Stimulated activated CD4-positive, alpha-beta T cell treated with anti-CD3 and anti-CD28 coated beads, Interleukin-1b, Interleukin-23, amount 100 ng/mL, for 1 hour (primary cell): ENCODE measurements at places on chromosomes 16 and 17.

DNA sequence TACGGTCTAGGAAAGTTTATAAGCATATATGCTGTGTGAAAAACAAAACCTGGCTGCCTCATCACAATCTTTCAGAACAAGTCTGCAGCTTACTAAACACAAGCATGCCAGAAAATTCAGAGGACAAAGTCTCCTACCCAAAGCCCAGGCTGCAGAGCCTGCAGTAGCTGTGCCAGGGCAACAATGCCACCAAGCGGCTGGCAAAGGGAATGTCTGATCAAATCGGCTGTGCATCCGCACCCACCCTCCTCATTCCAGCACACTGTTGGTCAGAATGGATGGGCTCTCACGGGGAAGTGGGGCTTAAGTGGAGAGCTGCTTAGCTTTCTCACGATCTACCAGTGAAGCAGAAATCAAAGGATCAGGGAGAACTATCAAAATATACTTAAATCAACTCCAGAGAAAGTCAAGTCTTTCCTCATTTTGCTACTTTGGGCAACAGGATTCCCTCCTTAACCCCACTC is 73.5 kb downstream of the CYTH1 start:
- no peak for DNase-seq

GRCh38 chr16:14151256-14152030 is 80.3 kb downstream of the MRTFB start:
- DNase-seq: no peak

DNA sequence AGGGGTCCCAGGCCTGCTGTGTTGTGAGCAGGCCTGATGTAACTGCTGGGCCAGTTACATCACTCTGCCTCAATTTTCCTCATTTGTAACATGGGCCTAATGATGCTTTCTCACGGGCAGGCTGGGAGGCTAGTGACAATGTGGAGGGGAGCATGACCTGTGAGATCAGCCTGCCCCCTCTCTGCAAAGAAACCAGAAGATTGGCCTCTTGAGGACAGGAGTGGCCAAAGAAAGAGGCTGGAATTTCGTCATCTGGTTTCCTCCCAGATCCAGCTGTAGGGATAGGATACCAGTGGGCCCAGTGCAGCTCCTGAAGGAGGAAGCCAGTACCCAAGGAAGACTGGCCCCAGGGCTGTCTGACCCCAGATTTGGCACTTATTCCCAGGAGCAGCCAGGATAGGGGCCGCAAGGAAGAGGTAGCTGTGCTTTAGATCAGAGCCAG is 615 bp upstream of the SREBF1 start:
- DNase-seq: no peak

GRCh38 chr17:58757162-58757613 is 1.5 kb downstream of the PPM1E start:
- no peak for DNase-seq

DNA sequence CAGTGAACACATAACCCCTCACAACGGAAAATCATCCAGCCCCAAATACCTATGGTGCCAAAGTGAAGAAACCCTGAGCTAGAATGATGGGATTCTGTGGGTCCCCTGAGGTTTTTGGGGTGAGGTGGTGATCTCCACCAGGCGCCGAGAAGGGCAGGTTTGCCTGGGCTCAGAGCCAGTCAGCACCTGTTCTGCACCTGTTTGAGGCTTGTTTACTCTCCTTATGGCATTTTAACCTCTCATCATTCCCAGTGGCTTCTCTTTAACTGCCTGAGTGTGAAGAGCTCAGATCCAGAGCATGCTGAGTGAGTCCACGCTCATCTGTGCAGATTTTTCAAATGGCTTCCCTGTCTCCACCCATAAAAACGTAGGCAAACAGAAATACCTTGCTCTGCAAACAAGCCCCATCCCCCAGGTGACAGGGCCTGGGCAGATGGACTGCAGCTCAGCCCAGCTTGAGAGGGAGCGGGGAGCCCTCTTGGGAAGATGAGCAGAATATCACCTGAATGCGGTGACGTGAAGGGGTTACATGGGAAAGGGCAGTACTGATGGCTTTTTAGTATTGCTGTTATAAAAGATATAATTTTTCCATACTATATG is 40.1 kb upstream of the CLEC19A start:
- no peak for DNase-seq

DNA sequence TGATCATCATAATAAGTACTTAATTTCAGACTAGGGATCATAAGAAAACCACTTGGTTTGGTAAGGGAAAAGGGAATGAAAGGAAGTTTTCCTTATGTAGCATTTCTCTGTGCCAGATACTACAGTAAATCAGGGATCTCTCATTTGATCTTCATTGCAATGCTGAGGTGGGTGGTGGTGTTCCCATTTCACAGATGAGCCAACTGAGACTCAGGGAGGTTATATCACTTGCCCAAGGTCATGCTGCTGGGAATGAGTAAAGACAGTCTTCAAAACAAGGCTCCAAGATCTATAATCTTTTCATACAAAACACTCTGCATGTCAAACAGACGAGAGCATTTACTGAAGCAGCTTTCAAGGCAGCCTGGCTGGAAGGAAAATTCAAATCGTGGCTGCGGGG is 124.6 kb downstream of the GP2 start:
- DNase-seq: no peak

GRCh38 chr17:66963521-66963908 is 992 bp upstream of the CACNG4 start:
- no peak for DNase-seq

GRCh38 chr16:75801307-75801706 is 75.0 kb upstream of the CPHXL start:
- no peak for DNase-seq

- no peak for DNase-seq
These were observed 3.1 kb downstream of the ABCA5 start for GRCh38 chr17:69323806-69324205.

- DNase-seq: no peak
These were observed 103.8 kb downstream of the MARF1 start for GRCh38 chr16:15539197-15539596.

- DNase-seq: no peak
These were observed 10.1 kb downstream of the TEKT5 start for GRCh38 chr16:10684511-10685151.

DNA sequence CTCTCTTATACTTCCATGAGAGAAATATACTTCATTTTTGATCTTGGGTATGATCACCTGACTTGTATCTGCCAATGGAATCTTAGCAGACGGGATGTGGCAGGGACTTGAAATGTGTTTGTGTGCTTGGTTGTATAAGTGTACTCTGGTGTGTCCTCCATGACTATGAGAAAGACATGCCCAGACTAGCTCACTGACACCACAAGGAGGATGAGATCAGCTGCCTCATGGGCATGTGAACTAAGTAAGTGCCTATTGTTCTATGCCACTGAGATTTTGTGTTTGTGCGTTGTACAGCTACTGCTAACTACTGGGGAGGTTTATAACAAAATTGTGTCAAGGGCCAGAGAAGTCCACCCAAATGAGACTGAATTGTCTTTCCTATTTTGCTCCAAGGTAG is 402.2 kb upstream of the SALL1 start:
- DNase-seq: no peak

GRCh38 chr17:21379080-21379711 is 3.0 kb downstream of the KCNJ12 start:
- no peak for DNase-seq

- no peak for DNase-seq
These were observed 734 bp downstream of the PGAP3 start for GRCh38 chr17:39687101-39687545.

DNA sequence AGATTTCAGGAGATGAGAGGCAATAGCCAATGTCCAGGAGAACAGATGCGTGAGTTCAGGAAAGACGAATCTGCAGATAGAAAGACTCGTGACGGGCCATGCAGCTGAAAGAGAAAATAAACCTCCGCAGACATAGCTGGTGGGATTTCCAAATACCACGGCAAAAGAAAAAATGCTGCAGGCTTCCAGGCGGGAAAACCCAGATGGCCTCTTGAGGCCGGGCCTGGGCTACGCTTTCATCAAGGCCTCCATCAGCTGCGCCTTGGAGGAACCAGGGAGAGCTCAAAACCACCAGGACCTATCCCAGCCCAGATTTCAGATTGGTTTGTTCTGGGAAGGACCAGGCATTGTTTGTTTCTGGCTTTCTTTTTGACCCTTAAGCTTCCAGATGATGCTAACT is 16.7 kb downstream of the CCDC40 start:
- DNase-seq: no peak

DNA sequence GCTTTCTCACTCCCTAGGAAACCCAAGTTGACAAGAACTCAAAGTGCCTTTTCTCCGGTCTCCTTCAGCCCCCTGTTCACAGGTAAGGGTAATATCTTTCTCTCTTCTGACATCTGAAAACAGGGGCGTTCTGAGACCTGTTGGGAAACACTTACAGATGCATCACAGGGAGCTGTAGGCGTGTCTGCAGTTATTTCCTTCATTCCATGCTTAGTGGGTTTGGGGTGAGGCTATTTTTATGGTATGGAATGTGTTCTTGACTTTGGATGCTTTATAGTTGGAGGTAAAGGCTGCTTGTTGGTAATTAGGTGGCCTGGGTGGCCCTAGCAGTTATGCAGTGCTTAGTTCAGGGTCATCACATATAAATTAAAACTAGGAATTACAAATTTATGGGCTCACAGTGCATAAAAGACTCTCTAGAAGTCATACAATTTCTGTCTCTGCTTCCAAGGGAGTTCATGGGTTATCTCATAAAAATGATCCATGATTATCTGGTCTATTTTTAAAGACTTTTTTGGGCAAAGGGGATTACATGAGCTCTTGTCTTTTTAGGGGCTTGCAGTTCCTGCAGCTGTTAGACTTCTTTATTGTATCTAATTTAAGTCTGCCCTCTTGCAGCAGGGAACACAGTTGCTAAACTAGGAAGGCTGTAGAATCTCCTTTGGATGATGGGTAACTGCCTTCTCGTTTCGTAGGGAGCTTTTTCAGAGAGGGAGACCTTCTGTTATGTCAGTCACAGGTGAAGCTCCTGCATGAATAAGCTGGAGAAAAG is 10.2 kb downstream of the SOCS7 start:
- DNase-seq: no peak

DNA sequence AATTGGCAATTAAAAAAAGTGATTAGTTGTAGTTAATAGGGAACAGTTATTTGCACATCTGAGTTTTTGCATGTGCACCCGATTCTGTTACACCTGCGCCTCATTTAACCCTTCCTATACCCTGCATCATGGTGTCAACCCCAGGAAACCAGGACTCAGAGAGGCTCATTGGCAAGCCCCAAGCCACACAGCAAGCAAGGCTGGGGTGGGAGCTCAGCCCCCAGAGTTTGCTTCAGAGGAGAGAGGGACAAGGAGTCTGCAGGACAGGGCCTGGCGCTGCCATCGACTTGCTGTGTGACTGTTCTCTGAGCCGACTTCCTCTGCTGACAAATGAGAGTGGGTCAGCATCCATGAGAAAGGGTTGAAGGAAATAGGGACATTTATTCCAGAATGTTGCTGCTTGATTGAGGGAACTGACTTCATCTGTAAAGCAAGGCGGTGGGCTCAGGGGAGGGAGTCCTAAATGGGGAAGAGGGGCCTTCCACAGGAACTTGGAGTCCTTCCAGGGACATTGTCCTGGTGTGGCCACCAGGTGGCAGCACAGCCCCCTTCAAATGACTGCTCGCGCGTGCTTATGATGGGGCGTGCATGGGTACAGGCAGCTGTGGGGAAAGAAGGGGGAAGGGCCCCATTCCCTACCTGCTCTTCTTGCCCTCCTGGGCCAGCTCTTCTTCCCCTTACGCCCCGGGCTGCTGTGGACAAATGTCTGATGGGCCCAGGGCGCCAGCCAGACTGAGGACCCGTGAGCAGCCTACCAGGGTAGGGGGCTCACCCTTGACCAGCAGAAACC is 51.6 kb downstream of the NT5M start:
- peak; percentile 39 for DNase-seq

- DNase-seq: no peak
These were observed 575.7 kb upstream of the CDH11 start for GRCh38 chr16:65697521-65697920.

GRCh38 chr16:19119564-19119963 is 5.8 kb downstream of the ITPRIPL2 start:
- no peak for DNase-seq

DNA sequence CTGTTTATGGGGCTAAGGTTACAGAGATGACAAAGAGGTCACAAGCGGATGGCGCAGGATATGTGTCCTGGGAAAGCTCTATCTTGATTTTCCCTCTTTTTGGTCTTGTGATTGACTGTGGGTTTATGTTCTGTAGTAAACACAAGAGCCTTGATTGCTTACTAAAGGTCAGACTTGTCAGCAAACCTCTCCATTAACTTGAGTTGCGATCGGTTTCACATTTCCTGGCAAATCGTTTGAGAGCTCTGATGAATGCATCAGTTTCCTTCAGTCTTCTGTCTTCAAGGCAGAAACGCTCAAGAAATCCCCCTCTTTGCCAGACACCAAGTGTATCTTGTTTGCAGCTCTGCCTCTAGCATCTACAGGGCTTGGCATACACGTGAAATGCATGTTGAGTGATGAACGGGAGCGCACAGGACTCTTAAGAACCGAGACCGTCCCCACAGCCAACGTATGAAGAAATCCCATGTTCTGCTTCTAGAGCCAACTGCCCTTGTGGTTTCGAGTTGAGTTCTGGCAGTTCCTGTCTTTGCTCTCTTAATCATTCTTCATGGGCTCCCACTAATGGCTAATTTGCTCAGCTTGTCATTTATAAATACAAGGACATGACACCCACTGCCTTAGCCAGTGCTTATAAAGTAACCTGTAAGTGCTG is 143.3 kb downstream of the PITPNC1 start:
- DNase-seq: no peak

- DNase-seq: no peak
These were observed 68.6 kb upstream of the MRTFB start for GRCh38 chr16:14002416-14002990.

- no peak for DNase-seq
These were observed 103.9 kb upstream of the SEC14L1 start for GRCh38 chr17:77036841-77037381.

- DNase-seq: no peak
These were observed 24.5 kb upstream of the GPRC5C start for GRCh38 chr17:74407384-74407783.

DNA sequence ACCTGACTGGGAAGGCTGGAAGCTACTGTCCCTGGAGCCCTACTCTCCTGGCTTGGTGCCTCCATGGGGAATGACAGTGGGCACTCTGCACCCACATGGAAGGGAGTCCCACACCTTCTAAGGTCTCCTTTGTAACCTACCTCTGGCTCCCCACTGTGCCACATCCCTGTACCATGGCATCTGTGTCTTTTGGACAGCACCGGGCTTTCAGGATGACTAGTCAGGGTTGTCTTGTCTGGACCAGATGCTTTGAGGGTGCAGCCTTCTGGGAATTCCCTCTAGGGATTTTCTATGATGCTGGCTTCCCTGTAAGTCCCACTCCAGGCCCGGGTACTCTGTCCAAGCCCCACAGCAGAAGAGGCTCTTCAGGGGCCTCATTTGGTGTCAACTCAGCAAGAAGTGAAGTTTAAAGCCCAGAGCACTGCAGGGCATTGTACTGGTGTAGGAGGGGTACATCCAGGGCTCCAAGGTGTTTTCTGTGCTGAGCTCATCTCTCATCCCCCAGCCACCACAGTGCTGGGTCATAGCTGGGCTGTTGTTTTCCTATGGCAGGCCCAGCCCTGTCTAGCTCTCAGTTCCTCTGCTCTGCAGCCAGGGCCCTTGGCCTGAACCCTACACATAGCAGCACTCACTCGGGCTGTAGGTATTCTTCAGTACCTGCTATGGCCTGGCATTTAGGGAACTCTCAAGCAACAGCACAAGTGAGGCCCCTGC is 255.3 kb downstream of the CPPED1 start:
- no peak for DNase-seq
